ENCODE measurements at places on chromosomes 1 and 21.
A peak's percentile ranks its signal among the peaks of the same experiment; 100 is the strongest.

GRCh38 chr1:59833991-59834390 lies 19.2 kb downstream of the HOOK1 start:
- DNase-seq, result no peak

GRCh38 chr1:159341736-159342135 lies 39.6 kb downstream of the FCER1A start:
- no peak for DNase-seq

DNA sequence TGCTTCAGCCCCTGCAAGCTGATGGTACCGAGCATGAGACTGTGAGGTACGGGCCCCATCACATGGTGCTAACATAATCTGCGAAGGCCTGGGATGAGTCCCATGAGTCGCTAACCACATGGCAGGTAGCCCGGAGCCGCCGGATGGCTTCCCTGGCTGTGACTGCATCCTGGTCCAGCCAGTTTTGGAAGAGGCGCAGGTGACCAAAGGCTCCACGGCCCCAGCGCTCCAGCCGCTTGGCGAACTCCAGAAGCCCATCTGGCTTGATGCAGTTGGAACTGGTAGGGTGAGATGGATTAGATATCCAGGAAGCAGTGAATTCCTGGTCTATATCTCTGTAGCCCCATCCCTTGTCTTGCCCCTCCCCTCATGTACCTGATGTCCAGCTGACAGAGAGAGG lies 24.6 kb downstream of the LRRC41 start:
- DNase-seq, result no peak

DNA sequence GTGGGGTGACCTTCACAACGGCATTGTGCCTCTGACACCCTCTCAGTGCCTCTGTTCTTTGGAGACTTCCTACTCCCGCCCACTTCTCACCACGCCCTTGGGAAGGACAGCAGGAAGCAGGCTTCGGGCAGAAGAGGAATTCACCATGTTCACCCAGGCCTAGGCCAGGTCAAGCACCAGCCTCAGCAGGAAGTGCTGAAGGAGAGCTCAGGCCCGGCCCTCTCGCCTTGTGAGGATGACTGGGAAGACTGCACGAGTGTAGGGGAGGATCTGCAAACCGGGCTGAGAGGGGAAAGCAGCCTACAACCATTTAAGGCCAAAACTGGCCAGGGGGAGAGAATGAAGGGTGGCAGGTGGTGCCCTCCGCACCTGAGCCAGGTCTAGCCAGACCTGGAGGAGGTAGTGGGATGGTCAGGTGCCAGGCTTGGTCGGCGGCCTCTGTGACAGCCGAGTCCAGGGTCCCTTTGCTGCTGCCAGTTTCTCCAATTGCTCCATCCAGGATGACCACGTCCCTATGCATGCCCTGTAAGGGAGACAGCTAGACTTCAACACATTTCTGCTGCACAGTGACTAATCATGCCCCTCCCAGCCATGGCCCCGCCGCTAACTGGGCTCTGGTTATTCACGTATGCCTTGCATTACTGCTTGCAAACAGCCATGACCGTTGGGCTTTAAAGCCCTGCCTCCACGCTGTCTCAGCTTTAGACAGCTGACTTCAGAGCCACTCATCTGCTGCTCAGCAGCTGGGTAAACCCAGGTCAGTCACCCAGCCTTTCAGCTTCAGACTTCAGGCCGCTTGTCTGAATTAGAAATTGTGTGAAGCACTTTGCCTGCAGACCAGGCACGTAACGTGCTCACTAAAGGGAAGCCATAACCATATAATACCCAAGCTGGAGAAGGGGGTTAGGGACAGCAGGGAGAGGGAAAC lies 8.9 kb downstream of the MRTO4 start:
- DNase-seq, result no peak

GRCh38 chr1:219906924-219907771 lies 21.2 kb downstream of the SLC30A10 start:
- no peak for DNase-seq

GRCh38 chr1:167251472-167251871 lies 30.8 kb downstream of the POU2F1 start:
- DNase-seq, result no peak

- no peak for DNase-seq
Observed at GRCh38 chr21:36891692-36892091, 74.8 kb downstream of the HLCS start.

DNA sequence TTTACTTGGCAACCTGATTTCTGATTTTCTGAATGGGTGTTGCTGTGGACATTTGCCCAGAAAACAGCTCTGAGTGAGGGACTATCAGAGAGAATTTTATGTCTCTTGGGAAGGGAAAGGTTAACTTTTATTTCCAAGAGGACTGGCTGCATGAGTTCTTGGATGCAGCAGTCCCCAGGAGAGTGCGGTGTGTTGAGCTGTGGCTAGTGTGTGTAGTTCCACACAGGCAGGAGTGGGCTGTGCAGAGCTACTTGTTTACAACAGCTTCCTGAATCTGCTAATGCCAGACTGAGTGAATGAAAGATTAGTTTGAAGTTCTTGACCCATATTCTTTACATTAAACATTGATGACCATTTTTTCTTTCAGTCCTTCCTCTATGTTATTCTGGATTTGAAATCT lies 41.0 kb upstream of the APOBEC4 start:
- DNase-seq, result no peak

DNA sequence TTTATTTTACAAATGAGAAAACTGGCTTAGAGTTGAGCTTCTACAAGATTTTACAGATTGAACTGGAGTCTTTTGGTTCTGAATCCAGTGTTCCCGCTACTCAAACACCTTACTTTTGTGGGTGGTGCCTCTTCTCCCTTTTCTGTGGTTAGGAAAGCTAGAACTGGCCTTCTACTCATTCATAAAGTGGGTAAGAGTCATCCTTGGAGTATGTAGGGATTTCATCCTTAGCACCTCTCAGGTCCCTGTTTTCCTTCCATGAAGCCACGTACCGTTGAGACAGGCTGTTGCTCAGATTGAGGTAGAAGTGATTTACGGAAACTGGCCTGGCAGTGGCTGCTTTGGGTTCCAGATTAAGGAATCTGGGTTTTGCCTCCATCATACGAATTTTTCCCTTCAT lies 35.8 kb downstream of the WNT4 start:
- no peak for DNase-seq

DNA sequence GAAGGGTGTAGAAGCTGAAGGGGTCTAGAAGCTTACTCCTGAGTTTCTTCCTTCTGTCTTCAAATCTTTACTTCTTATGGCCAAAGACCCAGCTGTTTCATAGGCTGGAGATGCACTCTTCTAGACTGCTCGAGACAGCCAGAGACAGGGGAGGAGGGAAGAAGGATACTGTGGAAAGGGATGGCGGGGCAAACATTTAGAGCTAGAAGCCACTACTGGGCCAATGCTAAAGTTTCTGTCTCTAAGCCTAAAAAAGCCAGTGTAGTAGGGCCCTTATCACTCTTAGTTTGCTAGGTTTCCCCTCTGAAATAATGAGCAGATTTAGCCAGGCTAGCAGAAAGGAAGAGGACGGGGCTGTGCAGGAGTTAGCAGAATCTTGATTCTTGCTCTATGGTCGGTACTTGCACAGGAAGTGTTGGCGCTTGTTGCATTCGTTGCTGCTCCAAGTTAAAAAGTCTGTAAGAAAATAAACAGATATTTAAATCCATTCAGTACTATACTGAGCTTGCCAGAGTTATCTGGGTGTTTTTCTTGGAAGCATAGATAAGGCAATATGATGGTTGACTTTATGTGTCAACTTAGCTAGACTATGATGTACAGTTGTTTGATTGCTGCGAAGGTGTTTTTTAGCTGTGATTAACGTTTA lies 16.9 kb downstream of the REG4 start:
- DNase-seq, result no peak

DNA sequence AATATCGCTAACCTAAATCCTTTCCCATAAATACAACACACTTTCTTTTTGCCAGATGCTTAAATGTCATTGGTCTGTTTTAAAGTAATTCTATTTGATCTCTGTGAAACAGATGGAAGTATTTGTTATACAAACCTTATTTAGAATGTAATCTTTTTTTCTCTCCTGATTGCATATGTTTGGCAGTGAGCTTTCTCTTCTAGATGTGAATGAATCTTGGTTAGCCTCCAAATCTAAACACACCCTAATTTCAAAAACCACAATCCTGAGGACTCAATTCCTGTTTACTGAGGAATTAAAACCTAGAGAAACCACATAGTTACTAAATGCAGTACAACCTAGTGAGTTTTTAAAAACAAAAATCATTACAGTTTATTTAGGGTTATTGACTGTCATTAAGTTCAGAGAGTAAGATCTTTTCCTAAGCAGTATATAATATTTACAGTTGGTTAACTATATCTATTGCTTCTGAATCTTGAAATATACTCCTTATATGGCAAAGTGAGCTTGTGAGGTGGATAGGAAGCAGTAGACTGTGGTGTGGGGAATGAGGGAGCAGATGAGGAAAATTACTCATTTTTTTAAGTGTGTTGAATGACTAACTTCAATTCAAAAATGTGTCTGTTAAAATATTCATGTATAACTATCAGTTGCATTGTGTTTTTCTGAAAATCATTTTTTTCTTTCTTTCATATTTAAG lies 218.7 kb downstream of the FMN2 start:
- DNase-seq, result no peak

DNA sequence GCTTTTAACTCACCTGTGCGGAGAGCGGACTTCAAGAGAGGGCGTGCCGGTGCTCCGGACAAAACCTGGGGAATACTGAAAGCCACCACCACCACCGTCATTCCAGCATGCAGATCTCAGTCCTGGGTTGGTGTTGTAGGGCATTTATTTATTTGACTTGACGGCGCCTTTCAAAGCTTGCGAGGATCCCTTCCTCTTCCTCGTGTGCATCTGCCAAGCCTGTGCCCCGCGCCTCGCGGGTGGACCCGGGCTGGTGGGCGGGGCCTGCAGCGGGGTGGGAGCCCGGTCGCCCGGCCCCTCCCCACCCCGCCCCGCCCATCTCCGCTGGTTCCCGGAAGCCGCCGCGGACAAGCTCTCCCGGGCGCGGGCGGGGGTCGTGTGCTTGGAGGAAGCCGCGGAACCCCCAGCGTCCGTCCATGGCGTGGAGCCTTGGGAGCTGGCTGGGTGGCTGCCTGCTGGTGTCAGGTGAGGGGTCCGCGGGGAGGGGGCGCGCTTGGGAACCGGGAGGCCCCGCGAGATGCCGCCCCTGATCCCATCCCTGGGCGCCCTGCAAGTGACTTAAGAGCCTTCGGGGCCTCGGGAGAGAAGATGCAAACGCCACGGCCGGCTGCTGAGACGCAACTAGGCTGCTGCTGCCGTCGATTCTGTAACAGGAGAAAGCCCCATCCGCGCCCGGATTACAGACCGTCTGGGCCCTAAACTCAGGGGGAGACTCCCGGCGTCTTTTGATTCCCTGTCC lies at the start of gene IL10RB:
TSS of gene IL10RB (plus strand) at position 318 of the 739 bp plus-strand sequence. CDS start at position 417, 99 bp downstream.
- peak; percentile 47 for DNase-seq

DNA sequence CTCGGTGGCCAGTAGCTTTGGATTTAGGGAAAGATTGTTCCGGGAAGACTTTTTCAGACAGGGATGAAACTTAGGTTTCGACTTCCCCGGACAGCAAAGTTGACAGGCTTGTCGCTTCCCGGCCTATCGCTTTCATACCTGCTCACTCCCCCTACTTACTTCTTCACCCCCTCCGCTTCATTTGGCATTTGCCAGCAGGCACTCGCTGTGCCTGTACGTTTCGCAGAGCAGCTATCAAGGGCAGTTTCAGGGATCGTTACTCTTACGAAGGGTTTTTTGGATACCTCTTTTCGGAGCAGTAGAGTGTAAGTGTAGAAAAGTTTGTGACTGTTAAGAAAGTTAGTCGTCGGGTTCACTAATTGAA lies 393 bp downstream of the BLZF1 start:
- peak; percentile 13 for DNase-seq

GRCh38 chr1:162956922-162957321 lies 95.9 kb upstream of the CCDC190 start:
- DNase-seq, result no peak

DNA sequence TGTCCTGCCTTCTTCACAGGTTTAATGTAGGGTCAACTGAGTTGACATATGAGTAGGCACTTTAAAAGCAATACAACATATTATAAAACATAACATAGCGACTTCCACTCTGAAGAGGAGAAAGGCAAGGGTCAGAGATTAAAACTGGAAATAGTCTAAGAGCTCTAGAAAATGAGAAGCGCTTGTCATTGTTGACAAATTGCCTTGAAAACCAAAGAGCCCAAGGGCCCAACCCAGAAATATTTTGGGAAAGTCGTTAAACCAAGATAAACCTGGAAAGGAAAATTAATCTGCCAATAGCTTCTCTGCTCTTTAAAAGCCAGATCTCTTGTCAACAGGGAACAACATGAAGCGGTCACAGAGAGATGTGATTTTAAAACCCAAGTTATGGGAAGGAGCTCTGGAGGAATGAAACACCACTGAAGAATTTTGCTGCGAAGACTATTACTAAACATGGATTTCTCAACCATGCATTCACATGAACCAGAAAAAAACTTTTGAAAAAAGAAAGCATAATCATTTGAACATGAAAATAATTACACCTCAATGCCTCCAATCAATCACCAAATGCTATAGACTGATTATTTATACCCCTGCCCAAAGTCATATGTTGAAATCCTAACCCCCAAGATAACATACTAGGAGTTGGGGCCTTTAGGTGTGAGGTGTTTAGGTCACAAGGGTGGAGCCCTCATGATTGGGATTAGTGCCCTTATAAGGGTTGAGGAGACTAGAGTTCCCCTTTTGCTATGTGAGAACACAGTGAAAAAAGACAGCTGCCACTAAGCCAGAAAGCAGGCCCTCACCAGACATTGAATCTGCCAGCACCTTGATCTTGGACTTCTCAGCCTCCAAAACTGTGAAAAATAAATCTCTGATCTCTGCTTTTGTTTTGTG lies 33.0 kb upstream of the MTF1 start:
- DNase-seq, result no peak

DNA sequence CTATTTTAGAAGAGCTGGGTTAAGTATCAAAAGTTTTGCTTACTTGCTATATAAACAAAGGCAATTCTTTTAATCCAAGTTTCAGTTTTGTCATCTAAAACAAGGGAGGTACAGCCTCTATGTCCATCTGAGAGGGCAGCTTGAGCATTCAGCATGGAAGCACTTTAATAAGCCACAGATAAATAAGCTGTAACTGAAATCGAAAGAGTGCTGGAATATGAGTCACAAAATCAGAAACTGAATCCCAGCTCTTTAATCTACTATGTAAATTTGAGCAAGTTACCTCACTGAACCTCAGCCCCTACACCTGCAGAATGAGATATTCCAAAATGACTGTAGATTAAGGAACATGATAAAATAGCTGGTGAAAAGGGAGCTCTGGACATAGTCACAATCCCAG lies 80.0 kb upstream of the HP1BP3 start:
- DNase-seq, result no peak

- DNase-seq, result no peak
Observed at GRCh38 chr1:18201997-18202719, 94.6 kb downstream of the IGSF21 start.

- no peak for DNase-seq
Observed at GRCh38 chr1:40648200-40648599, 17.3 kb downstream of the RIMS3 start.

DNA sequence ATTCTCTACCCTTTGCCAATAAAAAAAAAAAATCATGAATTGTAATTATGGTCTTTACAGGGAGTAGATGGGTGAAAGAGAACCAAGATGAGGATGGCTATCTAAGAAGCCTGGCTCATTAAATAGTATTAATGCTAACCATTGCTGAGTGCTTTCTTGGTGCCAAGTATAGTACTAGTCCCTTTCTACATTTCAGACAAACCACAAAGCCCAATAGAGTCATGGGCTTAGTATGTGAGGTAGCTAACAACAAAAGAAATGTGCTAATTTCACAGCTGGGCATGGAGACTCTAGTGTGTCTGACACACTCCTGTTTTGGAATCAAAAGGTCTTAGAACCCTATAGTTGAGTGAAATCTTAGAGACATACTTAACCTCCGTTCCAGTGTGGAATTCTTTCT lies 84.5 kb upstream of the ESRRG start:
- DNase-seq, result no peak
